ENCODE measurements at places on chromosomes 13 and 19.

DNA sequence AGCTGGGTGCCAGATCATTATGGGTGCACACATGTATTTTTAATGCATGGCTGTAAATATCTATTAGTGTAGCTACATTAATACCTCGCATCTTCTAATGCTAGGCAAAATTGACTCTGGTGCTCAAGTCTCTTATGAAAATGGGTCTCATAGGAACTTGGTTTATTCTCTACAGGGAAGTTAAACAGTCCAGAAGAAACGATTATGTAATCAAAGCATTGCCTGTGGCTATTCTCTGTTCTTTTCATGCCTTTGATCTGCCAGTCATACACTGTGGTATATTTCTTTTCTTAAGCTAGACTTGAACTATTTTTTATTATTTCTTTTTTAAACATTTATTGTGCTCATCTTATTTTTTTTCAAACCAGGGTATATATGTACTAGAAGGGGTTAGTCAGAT lies 1015.0 kb downstream of the SLITRK1 start:
- DNase-seq: no peak

DNA sequence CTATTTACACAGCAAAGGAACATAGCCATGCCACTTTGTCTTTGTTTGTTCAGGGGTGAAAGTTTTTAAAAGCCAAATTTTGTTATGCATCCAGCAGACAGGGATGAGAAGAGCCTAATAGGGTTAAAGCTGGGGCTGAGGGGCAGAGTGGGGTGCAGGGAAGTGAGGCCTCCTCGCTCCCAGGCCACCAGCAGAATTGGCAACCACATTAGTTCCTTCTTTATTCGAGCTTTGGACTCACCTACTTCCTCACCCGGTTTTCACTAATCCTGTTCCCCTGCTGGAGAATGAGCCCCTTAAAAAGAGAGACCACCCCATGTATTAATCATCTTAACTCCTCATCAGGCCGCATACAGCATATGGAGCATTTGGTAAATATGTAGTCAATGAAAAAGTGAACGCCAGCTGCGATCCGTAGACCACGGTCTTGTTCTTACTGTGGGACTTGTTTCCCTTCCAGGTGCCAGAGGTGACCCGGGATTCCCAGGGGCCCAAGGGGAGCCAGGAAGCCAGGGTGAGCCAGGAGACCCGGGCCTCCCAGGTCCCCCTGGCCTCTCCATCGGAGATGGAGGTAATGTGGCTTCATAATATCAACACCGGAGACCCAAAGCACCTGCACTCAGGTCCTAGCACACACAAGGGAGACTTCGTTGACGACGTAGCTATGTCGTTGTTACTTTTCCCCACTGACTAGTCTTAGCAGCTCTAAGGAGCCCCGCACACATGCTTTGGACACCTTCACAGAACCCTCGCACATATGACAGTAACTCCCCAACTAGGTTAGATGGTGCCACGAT lies 112.1 kb downstream of the RAB20 start:
- no peak for DNase-seq

DNA sequence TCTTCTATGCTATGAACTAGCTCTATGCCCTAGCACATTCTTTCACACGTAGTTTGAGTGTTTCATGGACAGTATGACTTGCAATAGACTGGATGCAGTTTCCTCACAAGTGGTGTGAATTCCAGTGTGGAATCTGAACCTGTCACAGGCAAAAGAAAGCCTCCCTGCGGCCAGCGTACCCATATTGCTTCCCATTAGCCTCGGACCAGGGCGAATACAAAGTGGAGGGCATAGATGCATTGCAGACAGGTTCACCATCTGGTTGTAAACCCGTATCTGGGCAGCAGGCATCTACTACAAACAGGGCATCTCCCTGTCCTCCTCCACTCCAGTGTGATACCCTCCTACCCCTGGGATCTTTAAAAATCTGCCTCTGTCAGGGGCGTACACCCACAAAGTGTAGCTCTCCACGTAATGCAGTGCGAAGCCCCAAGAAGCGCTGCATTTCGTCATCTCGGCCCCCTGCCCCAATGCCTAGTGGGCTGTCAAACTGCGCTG lies 1.4 kb upstream of the CIC start:
- no peak for DNase-seq

GRCh38 chr13:36418022-36418805 lies 14.1 kb upstream of the CCNA1 start:
- no peak for DNase-seq

DNA sequence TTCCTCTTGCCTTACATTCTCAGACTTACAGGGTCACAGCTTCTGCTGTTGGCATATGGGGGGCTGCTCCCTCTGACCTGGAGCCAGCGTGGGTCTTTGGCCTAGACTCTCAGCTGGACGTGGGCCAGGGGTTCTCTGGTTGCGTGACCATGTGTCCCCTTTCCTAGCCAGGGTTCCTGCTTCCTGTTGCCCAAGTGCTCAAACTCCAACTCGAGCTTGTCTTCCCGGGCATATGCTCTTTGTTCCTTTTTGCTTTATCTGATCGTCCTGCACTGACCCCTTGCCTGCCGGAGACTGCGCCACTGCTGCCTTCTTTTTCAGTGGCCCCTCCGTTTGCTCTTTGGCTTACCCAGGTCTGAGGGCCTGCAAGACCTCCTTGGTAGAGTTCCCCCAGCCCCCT lies 25.3 kb upstream of the GPR183 start:
- DNase-seq: no peak

DNA sequence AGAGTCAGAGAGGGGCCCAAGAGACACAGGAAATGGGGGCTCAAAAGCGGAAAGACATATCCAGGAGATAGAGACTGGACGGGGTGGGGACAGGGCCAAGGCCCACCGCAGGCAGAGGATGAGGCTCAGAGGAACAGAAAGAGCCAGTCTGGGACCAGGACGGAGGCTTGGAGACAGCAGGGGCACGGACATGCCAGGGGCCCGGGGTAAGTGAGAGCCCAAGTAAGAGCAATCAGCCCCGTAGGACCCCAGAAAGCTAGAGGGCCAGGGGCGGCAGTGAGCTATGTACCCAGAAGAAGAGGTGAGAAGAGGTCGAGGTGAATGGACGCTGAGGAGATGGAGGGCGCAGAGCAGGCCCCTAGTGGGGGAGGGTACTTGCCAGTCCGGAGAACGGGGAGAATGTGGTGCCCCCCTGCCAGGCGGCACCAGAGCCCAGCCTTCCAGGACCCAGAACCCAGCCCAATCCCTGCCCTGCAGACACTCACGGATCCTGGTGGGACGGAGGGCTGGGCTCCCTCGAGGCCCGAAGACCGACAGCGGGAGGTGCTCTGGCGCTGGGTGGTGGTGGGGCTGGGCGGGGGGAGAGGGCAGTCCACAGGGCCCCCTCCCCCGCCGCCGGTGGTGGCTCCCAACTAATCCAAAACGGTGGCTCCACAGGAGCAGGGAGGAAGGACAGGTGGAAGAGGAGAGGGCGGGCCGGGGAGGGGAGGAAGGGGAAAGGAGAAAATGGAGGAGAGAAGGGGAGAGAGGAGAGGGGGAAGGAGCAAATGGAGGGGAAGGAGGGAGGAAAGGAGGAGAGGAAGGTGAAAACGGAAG lies 1.0 kb downstream of the GRIK5 start:
- no peak for DNase-seq

DNA sequence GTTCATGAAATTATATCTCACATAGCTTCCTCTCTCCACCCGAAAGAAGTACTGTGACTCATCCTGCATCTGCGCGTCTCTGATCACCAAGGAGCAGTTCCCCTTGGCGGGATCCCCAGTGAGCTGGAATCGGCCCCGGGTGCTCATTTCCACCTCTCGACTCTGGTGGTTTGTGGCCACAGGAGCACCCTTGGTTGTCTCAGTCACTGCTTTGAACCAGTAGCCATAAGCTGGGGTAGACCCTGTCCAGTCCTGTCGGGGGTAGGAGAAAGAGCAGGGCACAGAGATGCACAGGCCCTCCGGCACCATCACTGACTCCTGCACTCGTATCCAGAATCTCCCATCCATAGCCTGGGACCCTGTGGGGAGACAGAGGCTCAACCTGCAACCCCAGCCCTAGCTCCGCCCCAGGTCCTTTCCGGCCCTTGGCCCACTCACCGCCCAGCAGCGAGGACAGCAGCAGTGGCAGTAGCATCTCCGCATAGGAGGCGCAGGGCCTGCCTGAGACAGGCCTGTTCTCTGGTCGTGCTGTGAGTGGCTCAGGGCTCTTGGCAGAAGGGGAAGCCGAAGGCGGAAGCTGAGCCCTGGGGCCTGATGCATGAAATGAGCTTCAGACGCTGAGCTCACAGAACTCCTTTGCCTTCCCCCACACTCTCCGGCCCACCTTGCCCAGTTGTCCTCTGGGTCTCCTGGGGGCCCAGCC lies at the start of gene SIGLEC10:
TSS of gene SIGLEC10 (minus strand) at position 536 of the 703 bp plus-strand sequence. CDS start at position 475, 61 bp downstream.
- peak; percentile 80 for DNase-seq
